Trophoblast cell (in vitro differentiated cells and primary cell): ENCODE measurements at places on chromosomes 12 and 14.

GRCh38 chr12:25295361-25295760 is 44.6 kb upstream of the KRAS start:
- DNase-seq: no peak

GRCh38 chr12:67980391-67980790 is 8.9 kb upstream of the IFNG-AS1 start:
- peak; percentile 34 for DNase-seq

DNA sequence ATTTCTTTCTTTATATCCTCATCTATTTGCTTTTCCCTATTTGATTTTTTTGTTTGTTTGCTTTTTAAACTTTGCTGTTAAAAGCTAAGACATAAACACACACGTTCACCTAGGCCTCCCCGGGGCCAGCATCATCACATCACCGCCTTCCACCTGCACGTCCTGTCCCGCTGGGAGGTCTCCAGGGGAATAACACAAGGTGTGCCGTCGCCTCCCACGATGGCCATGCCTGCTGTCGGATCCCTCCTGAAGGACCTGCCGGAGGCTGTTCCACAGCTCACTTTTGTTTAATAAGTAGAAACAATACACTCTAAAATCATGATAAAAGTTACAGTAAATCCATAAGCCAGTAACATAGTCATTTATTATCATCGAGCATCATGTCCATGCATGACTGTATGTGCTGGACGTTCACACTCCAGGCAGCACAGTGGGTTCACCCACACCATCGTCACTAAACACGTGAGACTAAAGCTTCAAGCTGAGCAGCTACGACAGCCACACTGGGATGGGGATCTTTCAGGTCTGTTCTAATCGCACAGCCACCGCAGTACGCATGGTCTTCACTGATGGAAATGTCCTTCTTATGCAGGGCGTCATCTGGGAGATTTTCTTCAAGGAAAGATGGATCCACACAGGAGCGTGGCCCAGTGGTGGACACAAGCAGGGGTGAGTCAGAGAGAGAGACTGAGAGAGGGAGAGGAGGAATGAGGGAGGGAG is 3.6 kb downstream of the RIMBP2 start:
- DNase-seq: no peak

GRCh38 chr12:53219956-53220693 is 11.9 kb downstream of the RARG start:
- peak; percentile 63 for DNase-seq

DNA sequence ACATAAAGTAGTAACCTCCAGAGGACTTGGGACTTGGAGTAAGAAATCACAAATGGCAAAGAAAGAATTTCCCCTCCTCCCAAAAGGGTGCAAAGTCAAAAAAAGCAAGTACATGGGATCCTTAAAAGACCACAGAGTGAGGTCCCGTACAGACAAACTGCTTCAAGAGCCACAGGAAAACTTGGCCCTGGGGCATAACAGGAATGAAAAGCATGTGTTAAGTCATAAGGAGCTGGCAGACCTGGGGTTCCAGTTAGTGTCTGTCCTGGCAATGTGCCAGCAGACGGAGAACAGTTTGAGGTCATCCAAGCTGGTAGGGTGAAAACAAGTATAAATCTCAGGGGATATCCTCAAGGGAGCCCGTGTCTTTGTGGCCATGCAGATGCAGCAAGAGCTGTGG is 73.2 kb downstream of the HSD17B6 start:
- DNase-seq: peak; percentile 60

DNA sequence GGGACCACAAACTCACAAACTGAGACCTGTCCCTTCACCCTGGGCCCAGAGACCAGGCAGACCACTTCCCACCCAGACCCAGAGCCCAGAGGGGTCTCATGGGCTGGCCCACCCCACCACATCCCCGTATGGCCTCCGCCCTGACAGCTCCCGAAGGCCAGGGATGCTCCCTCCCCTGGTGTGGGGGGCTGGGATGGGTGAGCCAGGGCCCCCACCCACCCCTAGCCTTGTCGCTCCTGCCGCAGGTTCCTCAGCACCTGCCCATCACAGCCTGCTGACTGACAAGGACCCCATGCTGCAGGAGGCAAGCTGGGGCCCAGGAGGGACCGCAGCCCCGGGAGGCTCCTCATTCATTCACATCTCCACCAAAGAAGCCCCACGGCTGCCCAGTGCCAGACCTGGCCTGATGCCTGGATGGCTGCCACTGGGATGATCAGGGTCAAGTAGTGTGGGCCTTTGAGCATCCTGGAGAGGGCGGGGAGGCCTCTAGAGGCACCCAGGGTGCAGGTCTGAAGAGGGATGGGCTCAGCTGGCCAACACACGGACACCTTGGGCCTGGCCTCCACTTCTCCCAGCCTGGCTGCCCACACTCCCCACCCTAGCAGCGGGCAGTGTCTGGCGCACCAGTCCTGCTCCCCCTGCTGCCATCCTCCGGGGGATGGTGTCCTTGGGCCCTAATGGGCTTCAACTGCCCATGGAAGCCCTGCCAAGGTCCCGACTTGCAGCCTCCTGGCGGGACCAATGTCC is 24.7 kb upstream of the GPR132 start:
- no peak for DNase-seq

DNA sequence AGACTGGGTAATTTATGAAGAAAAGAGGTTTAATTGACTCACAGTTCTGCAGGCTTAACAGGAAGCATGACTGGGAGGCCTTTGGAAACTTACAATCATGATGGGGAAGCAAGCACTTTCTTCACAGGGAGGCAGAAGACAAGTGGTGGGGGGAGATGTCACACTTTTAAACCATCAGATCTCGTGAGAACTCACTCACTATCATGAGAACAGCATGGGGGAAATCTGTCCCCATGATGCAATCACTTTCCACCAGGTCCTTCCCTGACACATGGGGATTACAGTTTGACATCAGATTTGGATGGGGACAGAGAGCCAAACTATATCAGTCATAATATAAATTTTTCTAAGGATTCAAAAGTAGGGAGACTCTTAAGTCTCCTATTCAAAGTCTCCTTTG is 46.0 kb downstream of the SPIC start:
- no peak for DNase-seq

DNA sequence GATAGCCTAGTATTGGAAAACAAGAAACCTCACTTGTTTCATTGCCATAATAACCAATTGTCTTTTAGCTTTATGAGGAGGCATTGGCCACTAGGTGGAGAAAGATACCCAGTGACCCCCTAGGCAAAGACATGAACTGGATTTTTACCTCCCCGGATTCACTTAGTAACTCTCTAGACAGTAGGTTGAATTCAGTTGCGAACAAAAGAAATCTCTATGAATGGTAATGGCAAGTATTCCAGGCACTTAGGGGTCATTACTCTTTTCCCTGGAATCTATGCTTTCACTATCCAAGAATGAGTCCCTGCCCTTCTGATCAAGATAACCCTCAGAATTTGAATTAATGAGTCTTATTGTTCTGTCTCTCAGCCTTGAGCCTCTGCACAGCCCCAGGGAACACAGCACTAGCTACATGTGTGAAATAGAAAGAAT is 29.5 kb upstream of the RHOJ start:
- peak; percentile 88 for DNase-seq

DNA sequence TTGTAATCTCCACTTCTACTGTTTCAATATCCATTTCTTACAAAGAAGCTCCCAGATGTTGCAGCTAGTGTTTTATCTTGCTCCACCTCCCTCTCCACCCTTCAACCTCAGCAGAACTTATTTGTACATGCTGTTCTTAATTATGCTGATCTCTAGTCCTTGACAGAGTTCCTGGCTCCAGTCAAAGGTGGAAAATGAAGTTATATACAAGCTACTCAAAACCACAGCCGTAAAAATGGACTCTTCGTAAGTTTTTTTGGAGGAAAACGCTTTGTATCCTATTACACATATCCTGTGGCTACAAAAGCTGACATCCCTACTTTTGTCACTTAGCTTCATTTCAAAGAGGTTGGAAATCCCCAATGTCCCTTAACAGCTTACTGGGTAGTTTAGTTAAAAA is 1.3 kb downstream of the CLEC1A start:
- peak; percentile 68 for DNase-seq

GRCh38 chr14:46053221-46053620 is 598.4 kb downstream of the RPL10L start:
- no peak for DNase-seq

GRCh38 chr12:87427770-87428169 is 601.4 kb downstream of the C12orf50 start:
- DNase-seq: no peak

DNA sequence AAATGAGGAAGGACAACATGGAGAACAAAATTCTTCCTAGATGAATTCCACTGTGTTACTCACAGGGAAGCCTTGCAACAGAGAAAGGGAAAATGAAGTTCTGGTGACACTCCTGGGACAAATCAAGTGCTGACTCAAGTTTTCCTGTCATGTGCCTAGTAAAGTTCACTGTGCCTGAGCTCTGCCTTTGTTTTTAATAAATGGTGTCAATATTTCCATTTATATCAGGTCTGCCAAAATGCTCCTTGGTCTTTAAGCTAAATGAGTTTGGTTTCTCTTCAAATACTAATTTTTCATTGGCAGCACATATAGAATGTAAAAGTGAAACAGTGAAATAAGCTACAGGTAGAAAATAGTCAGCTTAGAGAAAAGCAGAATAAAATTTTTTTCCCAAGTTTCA is 33.0 kb downstream of the HIGD1C start:
- no peak for DNase-seq

DNA sequence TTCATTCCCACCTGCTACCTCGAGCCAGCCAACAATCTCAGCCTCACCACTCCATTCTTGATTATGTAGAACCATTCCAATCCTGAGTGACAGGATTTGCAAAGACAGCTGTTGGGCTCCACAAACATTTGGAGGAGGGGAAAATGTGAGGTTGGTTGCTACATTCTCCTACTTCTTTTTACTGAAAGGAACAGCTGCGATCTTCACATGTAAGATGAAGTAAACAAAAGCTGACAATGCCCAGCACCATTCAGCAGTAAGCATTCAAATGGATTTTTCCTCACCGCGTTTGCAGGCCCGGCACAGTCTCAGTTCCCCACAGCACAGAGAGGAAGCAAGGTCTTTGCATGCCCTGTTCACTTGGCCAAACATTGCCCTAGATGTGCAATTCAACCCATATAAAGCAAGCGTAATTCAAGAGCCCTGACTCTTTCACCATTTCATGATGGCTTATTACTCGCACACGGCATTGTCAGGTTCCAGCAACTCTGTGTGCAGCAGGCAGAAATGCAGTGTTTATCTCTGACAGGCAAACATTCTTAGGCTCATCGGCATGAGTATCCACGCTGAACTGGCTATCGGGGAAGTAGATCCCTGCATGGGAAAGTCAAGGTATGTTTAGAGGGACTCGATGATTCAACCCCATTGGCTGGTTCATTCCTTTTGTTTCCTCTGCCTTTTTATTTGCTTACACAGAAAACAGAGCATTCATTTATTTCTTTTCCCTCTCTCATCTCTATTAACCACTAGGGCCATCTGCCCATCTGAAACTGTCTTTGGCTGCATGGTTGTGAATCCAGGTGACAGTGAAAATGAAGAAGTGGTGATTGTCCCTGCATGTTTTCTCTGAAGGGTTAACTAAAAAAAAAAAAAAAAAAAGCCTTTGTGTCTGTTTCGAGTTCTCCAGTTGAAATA is 236.1 kb upstream of the PLEKHG7 start:
- peak; percentile 55 for DNase-seq

- no peak for DNase-seq
Measured at GRCh38 chr12:12521044-12521485, 41.6 kb downstream of the DUSP16 start.

GRCh38 chr12:130715998-130716968 is at the start of gene RIMBP2:
Gene RIMBP2 (minus strand): TSS chr12:130716299. CDS start chr12:130479013, 237,286 bp downstream.
- no peak for DNase-seq

DNA sequence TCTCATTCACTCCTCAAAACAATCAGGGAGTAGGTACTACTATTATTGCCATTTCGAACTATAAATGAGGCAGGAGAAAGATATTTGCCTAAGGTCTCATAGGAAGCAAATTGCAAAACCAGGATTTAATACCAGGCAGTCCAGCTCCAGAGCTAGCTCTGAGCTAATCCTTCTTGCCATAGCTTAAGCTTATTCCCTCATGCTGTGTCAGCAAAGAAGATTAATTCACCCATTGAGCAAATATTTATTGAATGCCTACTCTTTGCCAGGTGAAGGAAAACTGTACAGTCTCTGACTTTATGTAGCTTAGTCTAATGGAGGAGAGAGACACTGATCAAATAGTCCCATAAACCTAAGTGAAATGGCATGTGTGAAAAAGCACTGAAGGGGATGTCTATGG is 19.5 kb downstream of the KCNA5 start:
- DNase-seq: peak; percentile 45

DNA sequence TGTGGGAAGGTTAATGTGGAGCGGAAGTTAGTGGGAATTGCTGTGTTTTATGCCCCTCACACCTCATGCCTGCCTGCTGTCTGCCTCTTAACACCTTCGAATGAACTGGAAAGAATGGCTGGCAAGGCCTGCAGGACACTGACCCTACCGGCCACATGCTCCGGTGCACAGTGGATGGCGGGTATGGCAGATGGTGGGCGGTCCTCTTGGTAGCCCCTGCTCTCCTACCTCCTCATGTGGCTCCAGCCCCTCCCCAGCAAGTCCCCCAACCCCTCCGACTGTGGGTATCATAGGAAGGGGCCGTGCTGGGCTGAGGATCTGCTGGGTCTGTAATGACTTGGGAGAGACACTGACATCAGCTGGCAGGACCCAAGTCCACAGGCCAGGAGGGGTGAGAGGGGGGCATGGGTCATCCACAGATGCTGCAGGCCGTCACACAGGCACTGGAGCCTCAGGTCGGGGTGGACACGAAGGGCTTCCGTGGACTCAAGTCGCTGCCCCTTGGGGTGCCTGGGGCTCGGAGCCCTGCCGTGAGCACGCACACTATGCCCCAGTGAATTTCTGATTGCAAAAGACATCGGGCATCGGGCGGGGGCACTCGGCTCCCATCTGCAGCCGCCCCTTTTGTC is 77.4 kb downstream of the KIF26A start:
- no peak for DNase-seq

DNA sequence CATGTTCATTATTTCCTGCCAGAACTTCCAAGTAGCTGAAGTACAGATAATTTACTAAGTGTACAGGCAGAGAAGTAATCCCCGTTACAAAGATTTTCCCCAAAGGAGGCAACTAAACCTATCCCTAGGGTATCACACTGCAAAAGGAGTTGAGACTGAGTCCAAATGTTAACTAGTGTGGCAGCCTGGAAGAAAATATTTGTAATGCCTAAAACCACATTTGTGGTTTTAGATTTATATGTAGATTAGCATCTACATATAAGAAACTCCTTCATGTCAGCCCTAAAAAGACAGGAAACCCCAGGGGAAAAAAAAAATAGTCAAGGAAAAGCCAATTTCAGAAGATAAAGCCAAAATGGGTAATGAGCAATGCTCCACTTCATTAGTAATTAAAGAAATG is 1.4 kb upstream of the RNASE12 start:
- no peak for DNase-seq

GRCh38 chr12:78880078-78880477 is 15.5 kb downstream of the SYT1 start:
- no peak for DNase-seq

DNA sequence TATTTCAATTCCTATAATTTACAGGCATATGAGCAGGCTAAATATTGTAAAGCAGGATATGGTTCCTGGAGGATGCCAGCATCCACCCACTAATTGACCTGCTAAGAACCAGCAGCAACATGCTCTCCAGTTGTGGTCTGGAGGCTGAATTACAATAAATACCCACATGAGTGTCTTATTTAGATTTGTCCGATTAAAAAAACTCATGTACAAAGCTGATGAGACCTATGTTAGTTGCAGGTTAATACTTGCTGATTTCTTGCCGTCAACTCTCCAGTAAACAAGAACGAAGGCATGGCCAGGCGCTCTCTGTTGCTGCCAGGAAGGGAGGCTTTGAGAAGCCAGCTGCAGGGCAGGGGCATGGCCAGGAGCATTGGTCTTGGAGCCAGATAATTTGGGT is 169.3 kb upstream of the PRICKLE1 start:
- no peak for DNase-seq
